ENCODE measurements at places on chromosomes 16 and 17.
A peak's percentile ranks its signal among the peaks of the same experiment; 100 is the strongest.

DNA sequence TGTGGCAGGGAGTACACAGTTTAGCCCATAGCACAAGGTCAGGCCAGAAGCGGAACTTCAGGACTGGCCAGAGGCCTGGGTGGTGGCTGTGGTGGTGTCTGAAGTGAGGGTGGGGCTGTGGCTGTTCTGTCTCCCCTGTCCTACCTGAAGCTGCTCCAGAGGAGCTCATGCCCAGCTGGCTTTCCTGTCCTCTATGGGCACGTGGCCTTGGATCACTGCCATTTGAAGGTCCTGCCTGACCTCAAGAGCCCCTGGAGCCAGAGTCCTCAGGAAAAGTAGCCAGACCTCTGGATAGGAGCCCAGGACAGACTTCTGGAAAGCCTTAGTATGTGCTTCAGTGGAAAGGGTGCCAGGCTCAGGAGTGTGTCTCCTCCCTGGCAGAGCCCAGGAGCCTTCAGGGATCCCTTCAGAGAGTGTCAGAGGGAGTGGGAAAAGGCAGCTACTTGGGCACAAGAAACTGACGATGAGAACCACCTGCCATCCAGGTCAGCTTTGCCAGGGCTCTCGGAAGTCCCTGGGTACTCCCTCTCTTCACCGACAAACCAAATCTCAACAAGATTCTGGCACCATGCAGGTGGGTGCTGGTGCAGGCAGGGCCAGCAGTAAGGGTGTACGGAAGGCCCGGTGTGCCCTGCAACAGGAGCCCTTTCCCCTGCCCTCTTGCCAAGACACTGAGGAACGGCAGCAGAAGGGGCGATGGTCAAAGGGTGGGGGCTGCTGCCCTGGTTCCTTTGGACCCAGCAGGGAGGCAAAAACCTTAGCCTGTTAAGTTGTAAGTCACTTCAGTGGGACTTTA lies 153.7 kb downstream of the NTN1 start:
- DNase-seq, result no peak

- no peak for DNase-seq
These were observed 89.5 kb downstream of the WWP2 start for GRCh38 chr16:69851491-69852240.

GRCh38 chr16:10031473-10031872 lies 150.8 kb downstream of the GRIN2A start:
- DNase-seq, result no peak

- no peak for DNase-seq
These were observed 212.8 kb downstream of the MSI2 start for GRCh38 chr17:57468932-57469775.

- DNase-seq, result no peak
These were observed 40.4 kb downstream of the BAIAP2 start for GRCh38 chr17:81075307-81075706.

- no peak for DNase-seq
These were observed 6.2 kb downstream of the ATP6V0D1 start for GRCh38 chr16:67474551-67475455.

DNA sequence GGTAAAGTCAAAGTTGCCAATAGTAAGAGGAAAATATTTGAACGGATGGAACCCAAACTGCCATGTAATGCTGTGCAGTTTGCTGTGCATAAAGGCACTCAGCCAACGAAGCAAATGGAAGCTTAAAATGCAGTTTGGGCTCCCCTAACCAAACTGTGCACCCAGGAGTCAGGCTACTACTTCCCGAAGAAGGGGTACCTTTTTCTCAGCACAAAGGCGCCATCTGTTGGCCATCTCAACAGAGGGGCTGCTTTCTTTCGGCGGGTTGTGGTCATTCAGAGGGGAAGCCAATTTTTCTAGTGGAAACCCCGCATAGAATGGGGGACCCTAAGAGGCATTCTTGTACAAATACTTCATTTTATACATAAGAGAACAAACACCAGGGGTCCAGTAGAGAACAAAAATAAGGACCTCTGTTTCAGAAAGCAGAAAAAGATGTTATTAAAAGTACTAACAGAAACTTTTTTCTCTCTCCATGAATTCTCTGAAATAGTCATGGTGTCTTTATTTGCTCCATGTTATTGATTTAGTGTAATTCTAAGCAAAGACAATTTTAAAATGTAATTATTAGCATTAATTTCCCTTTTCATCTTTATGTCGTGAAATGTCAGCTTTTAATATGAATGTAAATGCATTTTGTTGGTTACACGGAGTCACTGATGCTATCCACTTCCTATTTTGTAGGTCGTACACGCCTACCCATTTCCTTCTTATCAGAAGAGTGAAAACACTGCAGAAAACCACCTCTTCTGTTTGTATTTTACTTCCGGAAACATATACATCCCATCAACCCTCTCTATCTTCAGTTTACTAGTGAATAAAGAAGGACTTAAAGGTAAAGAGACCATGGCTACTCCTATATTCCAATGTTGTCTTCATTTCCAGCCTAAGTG lies 453.3 kb downstream of the KCNJ2 start:
- no peak for DNase-seq

- no peak for DNase-seq
These were observed 38.6 kb upstream of the TBX2 start for GRCh38 chr17:61361084-61361483.

DNA sequence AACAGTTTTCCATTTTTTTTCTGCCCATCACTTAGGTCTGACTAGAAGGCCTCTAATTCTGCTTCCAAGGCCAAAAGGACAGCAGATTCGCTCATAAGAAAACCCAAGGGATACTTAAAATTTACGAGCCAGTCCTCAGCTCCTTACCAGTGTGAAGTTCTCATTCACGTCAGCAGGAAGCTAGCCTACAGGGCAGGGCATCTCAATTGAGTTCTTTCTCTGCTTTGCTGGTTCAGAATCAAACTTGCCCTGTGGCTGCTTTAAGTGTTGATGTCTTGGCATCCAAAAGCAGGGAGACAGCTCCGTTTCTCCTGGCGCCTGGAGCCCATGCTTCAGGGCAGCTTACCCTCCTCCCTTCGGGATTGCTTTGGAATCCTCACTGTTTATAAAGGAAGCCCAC lies 136.0 kb downstream of the ANKFN1 start:
- no peak for DNase-seq

- peak; percentile 66 for DNase-seq
These were observed at the start of gene P2RX5 for GRCh38 chr17:3695723-3696411. Gene P2RX5, minus strand, starts transcription at chr17:3696155. Its CDS starts 150 bp downstream, at chr17:3696005.
